ENCODE measurements at places on chromosomes 5 and 9.

DNA sequence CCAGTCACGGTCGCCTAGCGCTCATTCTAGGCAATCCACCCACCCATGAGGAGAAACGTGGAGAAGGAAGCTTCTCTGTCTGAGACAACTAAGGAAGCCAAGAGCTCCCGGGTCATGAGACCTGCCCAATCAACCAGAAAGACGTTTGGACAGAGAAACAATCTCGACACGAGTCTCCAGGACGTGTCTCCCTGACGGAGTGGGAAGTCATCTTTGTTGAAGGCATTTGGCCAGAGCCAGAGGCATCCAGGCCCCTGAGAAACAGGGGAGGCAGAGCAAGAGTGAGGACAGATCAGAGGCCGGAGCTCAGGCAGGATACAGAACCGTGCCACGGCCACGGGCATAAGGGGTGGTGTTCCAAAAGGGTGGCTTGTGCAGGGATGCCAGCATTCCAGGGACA, 479.0 kb downstream of the SPATA31A7 start:
- no peak overlapping the region for H3K27ac ChIP-seq
- no peak overlapping the region for H3K4me3 ChIP-seq
- H3K27me3 ChIP-seq, result no peaks in the 10 kb centered on the region
- no peaks in the 10 kb centered on the region for H3K36me3 ChIP-seq
- no peak for DNase-seq
- H3K4me1 ChIP-seq, result no peaks in the 10 kb centered on the region

GRCh38 chr5:74337984-74338310, 302.6 kb downstream of the ENC1 start:
- no peak overlapping the region for H3K4me3 ChIP-seq

- no peak for DNase-seq
- no peak overlapping the region for H3K27ac ChIP-seq
- H3K36me3 ChIP-seq, result no peaks in the 10 kb centered on the region
- no peaks in the 10 kb centered on the region for H3K4me1 ChIP-seq
- no peak overlapping the region for H3K4me3 ChIP-seq
Observed at GRCh38 chr5:179927824-179928223, 20.1 kb upstream of the TBC1D9B start.

GRCh38 chr5:15105799-15106393, 234.3 kb upstream of the ANKH start:
- no peaks in the 10 kb centered on the region for H3K36me3 ChIP-seq
- H3K27me3 ChIP-seq, result no peaks in the 10 kb centered on the region
- H3K4me1 ChIP-seq, result peaks cover 14% of the 10 kb centered on the region
- H3K27ac ChIP-seq, result no peak overlapping the region
- no peak overlapping the region for H3K4me3 ChIP-seq
- DNase-seq, result peak; percentile 74

DNA sequence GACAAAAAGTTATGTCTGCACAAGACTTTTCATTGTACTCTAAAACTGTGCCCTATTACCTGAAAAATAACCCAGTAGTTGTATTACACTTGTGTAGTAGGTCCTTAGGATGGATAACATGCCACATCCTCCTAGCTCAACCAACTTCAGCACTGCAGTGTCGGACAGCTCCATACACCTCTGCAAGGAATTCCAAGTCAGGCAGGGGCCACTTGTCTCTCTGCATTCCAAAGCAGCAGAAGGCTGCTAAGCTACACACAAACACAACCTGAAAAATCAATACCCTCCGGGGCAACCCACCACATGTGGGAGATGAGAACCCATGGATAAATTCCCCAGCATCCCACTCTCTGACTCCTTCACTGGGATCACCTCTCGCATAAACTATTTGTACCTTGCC, 50.2 kb downstream of the MED10 start:
- no peaks in the 10 kb centered on the region for H3K4me1 ChIP-seq
- no peak overlapping the region for H3K4me3 ChIP-seq

- no peak for DNase-seq
- no peaks in the 10 kb centered on the region for H3K4me1 ChIP-seq
- H3K36me3 ChIP-seq, result no peaks in the 10 kb centered on the region
- no peak overlapping the region for H3K27ac ChIP-seq
- no peak overlapping the region for H3K4me3 ChIP-seq
- H3K27me3 ChIP-seq, result peaks cover 83% of the 10 kb centered on the region
Observed at GRCh38 chr5:1998716-1999317, 116.1 kb upstream of the IRX4 start.

GRCh38 chr5:5342784-5343183, 79.7 kb upstream of the ICE1 start:
- DNase-seq, result peak; percentile 59
- H3K4me1 ChIP-seq, result peaks cover 36% of the 10 kb centered on the region
- H3K27ac ChIP-seq, result peak overlapping the region; percentile 2
- H3K27me3 ChIP-seq, result no peaks in the 10 kb centered on the region
- H3K4me3 ChIP-seq, result no peak overlapping the region

GRCh38 chr9:37026113-37026930, 7.7 kb downstream of the PAX5 start:
- H3K27ac ChIP-seq, result no peak overlapping the region
- no peak for DNase-seq
- H3K27me3 ChIP-seq, result peaks cover 41% of the 10 kb centered on the region
- H3K4me1 ChIP-seq, result no peaks in the 10 kb centered on the region

DNA sequence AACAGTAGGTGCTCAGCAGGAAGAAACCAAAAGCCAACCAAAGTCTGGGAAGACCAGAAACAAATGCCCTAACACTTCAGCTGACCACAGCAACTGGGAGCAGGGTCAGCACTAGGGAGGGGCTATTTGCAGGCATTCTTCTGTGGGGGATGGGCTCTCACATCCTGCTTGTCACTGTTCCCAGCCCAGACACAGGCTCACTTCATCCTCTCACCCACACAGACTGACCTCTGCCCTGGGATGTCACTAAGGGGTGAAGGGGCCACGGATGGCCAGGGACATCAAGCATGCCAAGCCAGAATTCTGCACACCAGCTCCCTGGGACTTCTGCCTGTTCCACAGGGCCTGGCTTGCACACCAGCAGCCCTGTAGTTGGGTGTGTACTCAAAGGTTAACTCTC, 28.7 kb downstream of the GFRA3 start:
- DNase-seq, result no peak
- H3K27me3 ChIP-seq, result peaks cover 22% of the 10 kb centered on the region
- no peak overlapping the region for H3K4me3 ChIP-seq
- no peak overlapping the region for H3K27ac ChIP-seq
- no peaks in the 10 kb centered on the region for H3K36me3 ChIP-seq

DNA sequence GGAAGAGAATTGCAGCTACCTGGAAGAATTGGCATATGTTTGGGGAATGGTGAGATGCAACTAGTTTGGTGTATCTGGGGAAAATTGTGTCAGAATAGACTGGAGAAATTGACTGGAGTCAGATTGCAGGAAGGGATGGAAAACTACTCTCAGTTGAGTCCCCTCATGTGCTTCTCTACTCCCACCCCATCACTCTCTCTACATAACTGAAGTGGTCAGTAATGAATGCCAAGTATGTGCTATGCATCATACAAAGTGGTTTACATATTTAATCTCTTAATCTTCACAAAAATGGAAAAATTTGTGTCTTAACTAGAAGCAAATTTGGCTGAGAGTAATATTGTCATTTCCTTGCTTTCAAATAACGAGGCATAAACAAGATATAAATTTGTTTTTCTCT, 146.4 kb upstream of the TNC start:
- DNase-seq, result no peak
- H3K4me1 ChIP-seq, result peaks cover 41% of the 10 kb centered on the region
- H3K27ac ChIP-seq, result no peak overlapping the region
- no peaks in the 10 kb centered on the region for H3K36me3 ChIP-seq
- no peak overlapping the region for H3K4me3 ChIP-seq

DNA sequence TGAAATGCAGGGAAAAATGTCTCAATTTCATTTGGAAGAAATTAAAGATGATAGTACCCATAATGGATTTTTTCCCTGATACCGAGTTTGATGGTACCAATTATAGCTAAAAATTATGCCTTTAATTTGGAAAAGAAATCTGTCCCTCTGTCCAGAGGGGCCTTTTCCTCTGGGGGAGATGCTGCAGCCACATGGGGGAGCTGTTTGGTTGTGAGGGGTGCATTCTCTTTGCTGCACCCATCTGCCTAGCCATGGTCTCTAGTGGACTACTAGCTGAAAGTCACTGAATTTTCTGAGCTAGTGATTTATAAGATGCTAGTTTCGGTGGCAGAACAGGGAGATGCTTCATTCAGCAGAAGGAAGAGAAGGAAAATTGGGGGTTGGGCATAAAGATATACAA, 9.6 kb downstream of the SEC61B start:
- no peak overlapping the region for H3K4me3 ChIP-seq
- H3K36me3 ChIP-seq, result peaks cover 34% of the 10 kb centered on the region
- no peaks in the 10 kb centered on the region for H3K4me1 ChIP-seq
- no peaks in the 10 kb centered on the region for H3K27me3 ChIP-seq
- H3K27ac ChIP-seq, result no peak overlapping the region

- no peak overlapping the region for H3K4me3 ChIP-seq
- H3K36me3 ChIP-seq, result no peaks in the 10 kb centered on the region
- no peaks in the 10 kb centered on the region for H3K4me1 ChIP-seq
- no peak overlapping the region for H3K27ac ChIP-seq
- peak; percentile 75 for DNase-seq
Observed at GRCh38 chr5:28473531-28474107, 1435.2 kb upstream of the CDH9 start.

- peaks cover 22% of the 10 kb centered on the region for H3K36me3 ChIP-seq
- H3K27me3 ChIP-seq, result no peaks in the 10 kb centered on the region
- H3K27ac ChIP-seq, result peak within 1 kb of the TSS; percentile 15
- no peak within 1 kb of the TSS for H3K4me3 ChIP-seq
Observed at GRCh38 chr5:140547508-140548299, at the start of gene EIF4EBP3. TSS of gene EIF4EBP3 (plus strand) at chr5:140547662. CDS start at chr5:140547738, 76 bp downstream.

DNA sequence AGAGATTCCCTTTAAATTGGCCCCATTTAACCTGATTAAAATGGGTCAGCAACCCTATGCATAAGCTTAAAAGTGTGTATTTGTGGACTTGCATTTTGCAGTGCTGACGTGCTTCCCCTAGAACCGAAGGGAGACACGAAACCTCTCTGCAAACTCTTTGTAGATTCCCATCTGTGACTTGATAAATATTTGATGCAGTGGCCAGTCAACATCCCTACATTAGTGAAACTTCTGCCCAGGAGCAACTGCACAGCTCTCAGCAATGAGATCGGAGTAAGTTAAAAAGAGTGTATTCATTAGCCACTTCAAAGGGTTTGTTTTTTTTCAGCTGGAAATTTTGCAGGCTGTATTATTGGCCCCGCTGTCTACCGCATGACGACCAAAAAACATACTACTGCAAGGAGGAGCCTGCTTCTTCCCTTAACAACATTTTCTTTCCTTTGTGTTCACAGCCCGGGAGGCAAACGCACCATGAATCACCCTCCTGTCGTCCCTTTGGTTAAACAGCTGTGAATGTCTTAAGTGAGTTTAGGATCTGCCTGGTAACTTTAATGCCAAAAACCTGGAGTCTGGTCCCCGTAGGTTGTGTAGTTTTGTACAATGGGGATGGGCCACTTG, 38.0 kb upstream of the TCERG1 start:
- peak; percentile 43 for DNase-seq
- H3K4me1 ChIP-seq, result no peaks in the 10 kb centered on the region
- H3K27me3 ChIP-seq, result no peaks in the 10 kb centered on the region

GRCh38 chr5:108016101-108016500, 345.4 kb upstream of the EFNA5 start:
- no peaks in the 10 kb centered on the region for H3K36me3 ChIP-seq
- H3K27ac ChIP-seq, result no peak overlapping the region
- H3K27me3 ChIP-seq, result no peaks in the 10 kb centered on the region
- H3K4me1 ChIP-seq, result no peaks in the 10 kb centered on the region
- no peak for DNase-seq
- H3K4me3 ChIP-seq, result no peak overlapping the region

- H3K4me1 ChIP-seq, result no peaks in the 10 kb centered on the region
- H3K4me3 ChIP-seq, result no peak overlapping the region
- no peak for DNase-seq
- no peak overlapping the region for H3K27ac ChIP-seq
- H3K36me3 ChIP-seq, result no peaks in the 10 kb centered on the region
Observed at GRCh38 chr9:75161116-75161857, 73.0 kb downstream of the OSTF1 start.

DNA sequence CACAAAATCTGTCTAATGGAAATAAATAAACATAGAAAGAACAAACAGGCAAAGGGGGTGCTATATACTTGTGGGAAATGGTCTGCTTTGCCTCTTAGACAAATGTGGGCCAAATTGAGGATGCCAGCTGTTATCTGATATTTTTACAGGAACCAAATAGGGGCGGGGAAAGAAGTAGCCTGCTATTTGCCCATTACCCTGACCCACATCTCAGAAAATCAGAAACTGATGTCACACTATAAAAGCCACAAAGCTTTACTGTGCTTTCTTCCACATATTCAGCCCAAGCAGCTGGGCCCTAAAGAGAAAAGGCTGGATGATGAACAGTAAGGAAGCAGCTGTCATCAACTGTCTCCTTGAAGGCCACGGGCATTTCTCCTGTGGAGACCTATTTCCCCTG, 97.3 kb downstream of the ELAVL2 start:
- peaks cover 6% of the 10 kb centered on the region for H3K4me1 ChIP-seq
- DNase-seq, result no peak
- no peak overlapping the region for H3K27ac ChIP-seq

- H3K36me3 ChIP-seq, result no peaks in the 10 kb centered on the region
- H3K27ac ChIP-seq, result no peak overlapping the region
- no peak for DNase-seq
- H3K27me3 ChIP-seq, result no peaks in the 10 kb centered on the region
Observed at GRCh38 chr5:10985091-10985720, 224.2 kb upstream of the DAP start.

- H3K4me3 ChIP-seq, result no peak overlapping the region
- peak; percentile 52 for DNase-seq
- no peaks in the 10 kb centered on the region for H3K36me3 ChIP-seq
- no peaks in the 10 kb centered on the region for H3K27me3 ChIP-seq
Observed at GRCh38 chr9:78365748-78366697, 69.1 kb downstream of the PSAT1 start.

DNA sequence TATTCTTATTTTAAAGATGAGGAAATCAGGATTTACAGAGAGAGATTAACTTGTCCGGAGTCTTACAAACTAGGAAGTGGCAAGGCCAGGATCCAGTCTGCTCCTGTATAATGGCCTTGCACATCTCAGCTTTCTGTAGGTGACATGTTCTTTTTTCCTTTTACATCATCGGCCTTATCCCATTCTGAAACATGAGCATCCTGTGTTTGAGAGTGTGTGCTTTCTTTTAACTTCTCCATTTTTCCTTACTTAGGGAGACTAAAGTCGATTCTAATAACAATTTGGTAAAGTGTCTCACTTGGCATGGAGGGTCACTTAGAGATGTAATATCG, 214.6 kb downstream of the CD180 start:
- H3K36me3 ChIP-seq, result no peaks in the 10 kb centered on the region
- H3K4me1 ChIP-seq, result peaks cover 6% of the 10 kb centered on the region
- no peak for DNase-seq
- H3K4me3 ChIP-seq, result no peak overlapping the region
- H3K27ac ChIP-seq, result no peak overlapping the region

DNA sequence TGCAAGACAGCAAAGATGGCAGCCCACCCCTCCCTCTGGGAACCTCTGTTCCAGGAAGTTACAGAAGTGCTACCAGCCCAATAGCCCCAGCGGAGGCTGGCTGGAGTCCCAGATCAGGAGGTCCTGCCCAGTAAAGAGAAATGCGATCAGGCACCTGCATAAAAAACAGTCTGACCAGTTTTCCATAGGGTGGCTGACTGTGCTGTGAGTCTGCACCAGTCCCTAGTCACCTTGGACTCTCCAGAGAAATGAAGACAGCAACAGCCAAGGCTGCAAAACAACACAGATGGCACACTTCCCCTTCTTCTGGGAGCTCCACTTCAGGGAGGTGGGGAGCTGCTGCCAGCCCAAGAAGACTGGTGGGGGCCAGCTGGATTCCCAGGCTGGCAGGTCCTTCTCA, 265.5 kb upstream of the PCSK5 start:
- H3K27ac ChIP-seq, result no peak overlapping the region
- no peaks in the 10 kb centered on the region for H3K36me3 ChIP-seq
- H3K4me1 ChIP-seq, result no peaks in the 10 kb centered on the region
- no peak overlapping the region for H3K4me3 ChIP-seq
- H3K27me3 ChIP-seq, result no peaks in the 10 kb centered on the region
- DNase-seq, result no peak

Data from PC-3 (cell line).